ENCODE measurements at places on chromosomes 5 and 9.

GRCh38 chr9:14341437-14342122 is 27.6 kb upstream of the NFIB start:
- no peak for DNase-seq

DNA sequence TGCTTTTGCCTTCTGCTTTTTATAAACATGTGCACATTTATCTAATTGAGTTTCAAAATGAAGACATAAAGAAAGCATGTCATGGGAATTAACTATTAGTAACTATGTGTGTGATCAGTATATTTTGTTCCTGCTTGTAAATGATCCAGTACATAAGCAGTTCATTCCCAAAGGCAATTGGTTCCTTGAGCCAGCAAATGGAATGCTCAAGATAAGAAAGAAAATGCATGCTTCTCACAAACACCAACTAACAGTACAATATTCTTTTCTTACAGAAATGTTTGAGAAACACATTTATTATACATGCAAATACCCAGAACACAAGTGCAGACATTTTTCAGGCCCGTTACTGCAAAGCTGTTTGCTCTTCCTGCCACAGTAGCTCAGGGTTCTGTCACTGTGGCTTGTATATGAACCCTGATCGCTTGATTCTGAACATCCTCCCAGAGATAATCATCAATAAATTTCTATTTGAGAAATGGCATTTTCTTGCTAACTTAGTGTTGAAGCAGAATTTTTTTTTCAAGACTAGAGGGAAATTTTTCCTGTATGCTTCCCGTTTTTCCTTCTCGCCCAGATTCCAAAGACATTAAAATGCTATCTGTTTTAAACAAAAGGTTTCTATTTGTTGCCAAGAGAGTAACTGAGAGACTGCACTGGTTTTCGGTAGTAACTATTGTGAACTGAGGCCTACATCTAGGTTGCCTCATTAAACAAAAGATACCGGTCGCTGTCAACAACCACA is 1.9 kb downstream of the GNAQ start:
- DNase-seq = no peak

DNA sequence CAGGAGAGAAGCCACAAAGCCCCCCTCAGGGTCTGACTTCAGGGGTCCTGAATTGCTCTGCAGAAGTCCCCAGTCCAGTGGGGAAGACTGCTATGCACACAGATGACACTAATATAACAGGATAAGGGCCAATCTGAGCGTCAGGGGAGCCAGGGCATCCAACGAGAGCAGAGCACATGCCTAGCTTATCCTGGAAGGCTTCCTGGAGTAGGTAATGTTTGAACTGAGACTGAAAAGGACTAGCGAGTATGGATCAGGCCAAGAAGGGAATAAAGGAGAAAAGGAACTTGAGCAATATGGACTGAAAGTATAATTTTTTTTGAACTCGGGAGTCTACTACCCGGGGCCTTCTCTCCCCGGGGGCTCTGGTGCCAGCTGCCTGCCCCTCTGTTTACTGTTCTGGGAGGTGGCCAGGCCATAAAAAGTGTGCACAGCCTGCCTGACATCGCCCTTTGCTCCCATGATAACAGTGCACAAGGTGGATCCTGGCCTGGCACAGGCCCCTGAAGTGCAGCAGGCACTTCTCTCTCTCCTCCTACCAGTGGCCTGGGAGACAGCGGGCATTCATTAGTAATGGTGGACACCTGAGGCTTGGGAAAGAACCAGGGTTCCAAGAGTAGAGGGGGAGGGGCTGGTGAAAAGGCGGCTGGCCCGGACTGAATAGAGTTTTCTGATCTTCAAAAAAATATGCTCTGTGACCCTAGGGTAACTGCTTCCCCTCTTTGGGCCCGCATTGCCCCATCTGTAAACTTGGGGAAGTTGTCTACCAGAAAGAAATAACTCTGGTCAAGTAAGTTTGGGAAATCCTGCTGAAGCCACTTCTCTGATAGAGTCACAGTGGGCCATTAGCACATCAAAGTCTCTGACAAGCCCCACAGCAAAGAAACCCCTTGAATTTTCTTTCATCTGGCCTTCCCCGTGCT is 4.6 kb upstream of the SLC6A7 start:
- no peak for DNase-seq

DNA sequence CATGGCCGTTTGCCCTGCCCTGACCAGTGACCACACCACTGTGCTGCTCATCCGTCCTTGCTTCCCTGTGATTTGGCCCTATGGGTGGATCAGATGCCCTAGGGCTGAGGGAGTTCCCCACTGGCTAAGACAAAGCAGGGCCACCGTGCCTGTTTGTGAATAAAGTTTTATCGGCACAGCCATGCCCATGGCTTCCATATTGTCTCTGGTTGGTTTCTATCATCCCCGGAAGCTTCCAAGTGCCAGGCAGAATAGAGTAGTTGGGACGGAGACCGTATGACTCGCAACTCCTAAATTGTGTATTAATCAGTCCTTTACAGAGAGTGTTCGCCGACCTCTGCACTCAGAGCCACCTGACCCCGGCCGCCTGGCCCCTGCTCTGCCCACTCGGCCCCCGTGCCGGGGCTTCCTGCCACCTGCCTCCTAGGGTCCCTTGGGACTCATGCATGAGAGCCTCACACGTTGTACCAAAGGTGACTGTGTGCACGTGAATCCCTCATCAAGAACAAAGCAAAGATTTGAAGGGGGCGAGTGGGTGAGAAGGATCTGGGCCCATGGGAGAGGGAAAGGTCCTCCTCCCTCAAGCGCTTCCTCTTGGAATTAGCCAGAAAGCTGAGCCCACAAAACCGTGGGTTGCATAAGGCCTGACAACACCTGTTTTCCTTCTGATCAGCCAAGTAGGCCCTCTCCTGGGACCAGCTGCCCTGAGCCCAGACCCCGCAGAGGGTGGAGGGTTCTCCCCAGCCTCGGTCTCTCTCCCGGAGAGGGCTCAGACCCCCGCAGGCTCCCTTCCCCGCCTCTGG is 11.7 kb upstream of the FCN2 start:
- no peak for DNase-seq

DNA sequence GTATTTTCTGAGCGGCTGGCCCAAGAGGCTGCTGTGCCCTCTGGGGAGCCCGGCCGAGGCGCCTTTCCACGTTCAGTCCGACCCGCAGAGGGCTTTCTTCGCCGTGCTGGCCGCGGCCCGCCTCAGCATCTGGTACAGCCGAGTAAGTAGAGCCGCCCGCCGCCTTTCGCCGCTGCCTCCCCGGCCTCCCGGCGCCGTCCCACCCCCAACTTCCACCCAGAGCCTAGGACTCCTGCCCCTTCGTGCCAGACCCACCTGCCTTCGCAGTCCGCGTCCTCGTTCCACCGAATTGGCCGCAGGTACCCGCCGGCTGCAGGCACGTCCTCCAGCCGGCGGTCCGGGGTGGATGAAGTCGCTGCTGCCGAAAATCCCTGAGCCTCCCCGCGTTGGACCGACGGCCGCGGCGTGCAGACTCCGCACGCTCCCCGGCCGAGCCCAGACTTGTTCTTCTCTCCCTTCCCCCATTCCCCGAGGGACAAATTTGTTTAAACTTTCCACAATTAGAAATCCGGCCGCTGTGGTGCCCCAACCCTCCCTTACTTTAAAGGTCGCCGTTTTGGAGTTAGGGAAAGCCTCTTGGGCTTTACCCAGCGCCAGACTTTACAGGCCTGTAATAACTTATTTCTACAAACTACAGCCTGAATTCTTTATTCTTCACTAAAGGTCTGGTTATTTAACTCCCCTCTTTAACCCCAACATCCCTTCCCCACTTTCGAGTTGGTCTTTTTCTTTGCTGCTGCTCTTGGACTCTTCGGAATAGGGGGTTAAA is 589 bp downstream of the RIC1 start:
- DNase-seq = peak; percentile 36

GRCh38 chr5:61313960-61314681 is 17.9 kb upstream of the ZSWIM6 start:
- peak; percentile 27 for DNase-seq

- no peak for DNase-seq
These were observed 233.8 kb upstream of the TMEM161B start for GRCh38 chr5:88502179-88503040.

DNA sequence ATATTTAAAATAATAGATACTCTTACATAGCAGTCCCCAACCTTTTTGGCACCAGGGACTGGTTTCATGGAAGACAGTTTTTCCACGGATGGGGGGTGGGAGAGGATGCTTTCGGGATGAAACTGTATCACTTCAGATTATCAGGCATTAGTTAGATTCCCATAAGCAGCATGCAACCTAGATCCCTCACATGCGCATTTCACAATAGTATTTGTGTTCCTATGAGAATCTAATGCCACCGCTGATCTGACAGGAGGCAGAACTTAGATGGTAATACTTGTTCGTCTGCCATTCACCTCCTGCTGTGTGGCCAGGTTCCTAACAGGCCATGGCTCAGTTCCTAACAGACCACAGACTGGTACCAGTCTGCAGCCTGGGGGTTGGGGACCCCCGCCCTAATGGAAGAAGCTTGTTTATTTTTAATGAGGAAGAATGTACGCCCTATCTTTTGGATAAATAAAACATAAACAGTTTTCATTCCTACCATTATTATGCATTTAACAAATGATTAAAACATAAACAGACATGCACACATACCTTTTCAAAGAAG is 187.7 kb downstream of the ZSWIM6 start:
- no peak for DNase-seq

GRCh38 chr5:147160902-147161700 is 73.7 kb upstream of the STK32A start:
- DNase-seq = no peak

DNA sequence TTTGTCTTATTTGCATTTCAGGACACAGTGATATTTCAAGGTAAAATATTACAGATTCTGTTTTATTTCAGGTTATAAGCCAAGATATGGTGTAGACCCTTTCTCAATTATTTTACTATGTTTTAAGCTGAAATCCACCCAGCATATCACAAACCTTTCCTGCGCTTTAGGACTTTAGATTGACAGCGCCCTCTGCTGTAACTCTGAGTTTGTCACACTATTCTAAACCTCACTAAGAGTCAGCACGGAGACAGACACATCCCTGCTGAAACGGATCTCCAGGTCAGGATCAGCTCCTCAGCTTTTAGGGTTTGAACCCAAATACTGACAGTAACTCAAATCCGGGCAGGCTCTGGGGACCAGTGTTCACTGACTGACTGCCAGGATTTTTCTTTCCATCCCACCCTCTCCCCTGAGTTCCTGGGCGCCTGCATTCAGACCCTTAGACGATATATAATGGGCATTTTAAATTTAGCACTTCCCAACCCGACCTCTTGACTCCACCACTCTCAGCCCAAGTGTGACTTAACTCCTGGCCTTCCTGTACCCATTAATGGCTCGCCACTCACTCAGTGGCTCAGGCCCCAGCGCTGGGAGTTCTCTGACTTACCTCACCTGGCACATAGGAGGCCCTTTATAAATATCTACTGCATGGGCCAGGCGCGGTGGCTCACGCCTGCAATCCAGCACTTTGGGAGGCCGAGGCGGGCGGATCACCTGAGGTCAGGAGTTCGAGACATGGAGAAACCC is 33.5 kb downstream of the TLX3 start:
- DNase-seq = peak; percentile 24

DNA sequence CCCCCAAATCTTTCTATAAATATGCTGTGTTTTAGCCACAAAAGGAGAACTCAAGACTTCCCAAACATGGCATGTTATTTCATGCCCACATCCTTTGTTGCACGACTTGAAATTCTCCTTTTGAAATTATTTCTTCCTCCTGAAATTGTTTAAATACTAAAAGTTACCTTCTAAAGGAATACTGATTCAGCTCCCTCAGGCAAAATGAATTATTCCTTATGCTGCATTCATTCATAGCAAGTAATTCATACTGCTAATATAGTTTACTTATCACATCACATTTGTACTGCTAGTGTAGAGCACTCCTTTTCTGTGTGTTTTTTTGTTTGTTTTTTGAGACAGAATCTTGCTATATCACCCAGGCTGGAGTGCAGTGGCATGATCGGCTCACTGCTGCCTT is 45.7 kb downstream of the BHMT start:
- DNase-seq = no peak

DNA sequence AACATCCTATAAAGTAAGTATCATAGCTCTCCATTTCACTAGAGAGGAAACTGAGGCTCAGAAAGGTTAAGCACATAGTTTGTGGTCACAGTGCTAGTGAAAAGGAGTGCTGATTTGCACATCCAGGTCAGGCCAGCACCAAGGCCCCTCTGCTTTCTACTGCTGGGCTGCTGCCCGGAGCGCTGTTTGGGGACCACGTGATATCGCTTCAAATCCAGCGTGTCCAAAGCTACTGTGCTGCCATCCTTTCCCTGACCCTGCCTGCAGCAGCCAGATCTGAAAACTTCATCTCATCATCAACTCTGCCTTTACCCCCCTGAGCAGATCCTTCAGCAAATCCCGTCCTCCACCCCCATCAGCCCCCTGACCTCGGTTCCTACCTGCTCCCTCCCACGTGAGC is 40.7 kb upstream of the AKNA start:
- DNase-seq = no peak

DNA sequence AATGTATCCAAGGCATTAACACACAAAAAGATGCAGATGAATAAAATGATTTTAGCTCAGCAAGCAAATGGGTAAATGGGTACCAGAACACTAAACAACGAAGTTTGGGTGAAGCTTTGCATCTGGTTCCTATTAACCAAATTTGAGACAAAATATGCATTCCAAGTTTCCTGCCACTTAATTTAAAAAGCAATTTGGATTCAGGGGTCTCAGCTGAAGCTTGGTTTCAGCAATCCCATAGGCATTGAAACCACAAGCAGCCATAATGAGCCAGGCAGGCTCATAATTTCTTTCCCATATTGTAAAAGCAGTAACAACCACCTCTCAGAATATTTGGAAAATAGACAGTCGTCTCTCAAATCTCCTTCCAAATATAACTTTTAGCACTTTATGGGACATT is 138.9 kb downstream of the NXNL2 start:
- no peak for DNase-seq

- no peak for DNase-seq
These were observed 229.9 kb upstream of the MAP3K1 start for GRCh38 chr5:56585461-56585860.

DNA sequence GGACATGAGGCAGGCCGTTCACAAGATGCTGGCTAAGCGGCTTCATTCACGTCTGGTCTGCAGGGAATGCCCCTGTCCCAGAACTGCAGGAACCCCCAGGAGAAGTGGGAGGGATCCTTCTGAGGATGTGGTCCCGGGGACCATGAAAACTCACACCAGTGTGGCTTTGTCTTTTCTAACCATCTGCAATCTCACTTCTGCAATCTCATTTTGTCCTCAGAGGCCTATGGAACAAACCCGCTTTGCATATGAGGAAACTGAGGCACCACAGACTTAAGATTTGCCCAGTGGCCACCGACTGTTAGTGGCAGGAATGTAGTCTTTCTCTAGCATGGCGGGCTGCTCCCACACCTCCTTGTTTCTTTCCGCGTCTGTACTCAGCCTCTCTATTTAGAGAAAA is 6.9 kb downstream of the CXCL14 start:
- DNase-seq = no peak

DNA sequence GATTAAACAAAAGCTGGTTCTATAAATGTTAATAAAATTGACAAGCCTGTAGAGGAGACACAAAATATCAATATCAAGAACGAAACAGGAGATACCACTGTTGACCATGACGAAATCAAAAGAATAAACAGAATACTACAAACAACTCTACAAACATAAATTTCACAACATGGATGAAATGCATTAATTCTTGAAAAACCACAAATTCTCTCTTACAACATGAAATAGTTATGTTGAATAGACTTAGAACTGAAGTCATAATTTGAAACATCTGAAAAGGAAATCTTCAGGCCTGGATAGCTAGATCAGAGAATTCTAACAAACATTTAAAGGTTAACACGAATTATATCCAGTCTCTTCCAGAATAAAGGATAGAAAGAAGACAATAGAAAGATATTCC is 6.9 kb upstream of the SPATA31C1 start:
- DNase-seq = no peak

Measured in GDM1 (cell line).